Gastrocnemius medialis (tissue), 4 donors: ENCODE measurements at places on chromosomes 3 and 15.

DNA sequence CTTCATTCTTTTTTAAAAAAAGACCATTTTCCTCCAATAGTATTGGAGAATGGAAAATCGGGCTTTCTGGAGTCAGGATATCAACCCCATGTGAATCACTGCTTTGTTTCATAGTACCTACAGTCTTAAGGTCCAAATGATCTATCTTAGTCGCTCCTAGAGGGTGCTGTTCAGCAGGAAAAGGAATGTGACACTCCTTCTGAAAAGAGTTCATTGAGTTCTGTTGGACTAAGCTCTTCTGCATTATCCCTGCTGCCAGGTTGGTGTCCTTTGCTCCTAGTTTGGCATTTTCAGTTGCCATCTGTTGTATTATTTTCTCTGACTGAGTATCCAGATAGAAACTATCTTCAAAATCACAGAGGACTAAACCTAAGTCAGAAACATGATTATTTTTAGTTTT, 57.2 kb downstream of the POLQ start:
- no peak for DNase-seq
- H3K27me3 ChIP-seq = no peaks in the 10 kb centered on the region
- H3K4me3 ChIP-seq = no peak overlapping the region

- DNase-seq = no peak
- H3K4me1 ChIP-seq = peaks cover 4% of the 10 kb centered on the region
- no peak overlapping the region for H3K4me3 ChIP-seq
- peaks cover 63% of the 10 kb centered on the region for H3K36me3 ChIP-seq
Measured at GRCh38 chr3:185629554-185630181, 43.6 kb downstream of the SENP2 start.

DNA sequence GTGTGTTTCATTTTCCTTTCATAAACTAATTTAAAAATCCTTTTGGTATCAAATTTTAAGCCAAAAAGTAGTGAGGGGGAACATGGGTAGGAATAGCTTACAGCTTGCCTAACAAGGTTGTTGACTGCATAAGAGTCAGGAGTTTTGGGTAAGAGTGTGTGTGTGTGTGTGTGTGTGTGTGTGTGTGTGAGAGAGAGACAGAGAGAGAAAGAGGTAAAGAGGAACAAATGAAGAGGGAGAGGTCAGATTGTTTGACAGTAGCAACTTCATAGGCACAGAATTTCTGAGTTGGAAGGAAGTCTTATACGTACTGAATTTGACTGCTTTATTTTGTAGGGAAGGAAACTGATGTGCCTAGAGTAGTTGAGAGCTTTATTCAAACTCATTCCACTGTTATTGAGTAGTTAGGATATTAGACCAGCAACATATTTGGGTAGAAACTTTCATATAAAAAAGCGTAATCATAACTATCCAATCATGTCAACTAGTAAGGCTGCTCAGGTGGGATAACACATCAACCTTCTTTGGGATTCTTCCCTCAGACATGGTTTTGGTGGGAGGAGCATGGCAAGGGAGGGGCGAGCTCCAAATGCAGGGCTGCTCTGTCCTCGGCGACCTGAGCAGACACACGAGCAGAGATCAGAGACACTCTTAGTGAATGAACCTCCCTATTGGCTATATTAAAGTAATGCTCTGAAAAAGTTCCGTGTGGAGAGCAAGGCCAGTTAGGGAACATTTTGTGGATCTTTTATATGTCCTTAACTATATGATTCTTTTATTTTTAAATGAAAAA, 86.4 kb downstream of the LPP start:
- no peaks in the 10 kb centered on the region for H3K27me3 ChIP-seq
- H3K4me3 ChIP-seq = no peak overlapping the region
- no peaks in the 10 kb centered on the region for H3K36me3 ChIP-seq
- peak; percentile 47 for DNase-seq
- peaks cover 36% of the 10 kb centered on the region for H3K4me1 ChIP-seq
- H3K27ac ChIP-seq = peak overlapping the region; percentile 86

DNA sequence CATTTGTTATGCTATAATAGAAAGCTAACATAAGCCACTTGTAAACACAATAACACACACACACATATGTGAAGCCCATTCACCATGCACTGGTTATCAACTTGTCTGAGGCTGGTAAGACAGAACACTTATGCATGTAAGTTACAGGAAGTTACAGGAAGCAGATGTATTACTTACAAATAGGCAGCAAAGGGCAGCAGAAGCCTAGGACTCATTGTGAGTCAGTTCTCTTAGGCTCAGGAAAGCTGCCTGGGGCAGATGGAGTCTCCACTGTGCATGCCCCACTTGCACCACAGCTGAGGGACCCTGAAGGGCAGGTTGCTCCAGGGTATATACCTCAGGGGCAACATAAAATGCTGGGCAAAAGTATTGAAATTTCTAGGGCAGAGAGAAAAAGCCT, 748.8 kb upstream of the CCDC54 start:
- no peak overlapping the region for H3K27ac ChIP-seq
- no peaks in the 10 kb centered on the region for H3K4me1 ChIP-seq
- DNase-seq = no peak

- H3K4me3 ChIP-seq = no peak overlapping the region
- H3K27ac ChIP-seq = no peak overlapping the region
- H3K4me1 ChIP-seq = peaks cover 30% of the 10 kb centered on the region
- no peaks in the 10 kb centered on the region for H3K27me3 ChIP-seq
Measured at GRCh38 chr15:75641603-75642002, 1.6 kb upstream of the IMP3 start.

- peaks cover 5% of the 10 kb centered on the region for H3K4me1 ChIP-seq
- peak; percentile 38 for DNase-seq
- no peaks in the 10 kb centered on the region for H3K36me3 ChIP-seq
- no peaks in the 10 kb centered on the region for H3K27me3 ChIP-seq
- peak overlapping the region; percentile 87 for H3K27ac ChIP-seq
Measured at GRCh38 chr15:65303687-65304380, 643 bp upstream of the RNU5B-1 start.

DNA sequence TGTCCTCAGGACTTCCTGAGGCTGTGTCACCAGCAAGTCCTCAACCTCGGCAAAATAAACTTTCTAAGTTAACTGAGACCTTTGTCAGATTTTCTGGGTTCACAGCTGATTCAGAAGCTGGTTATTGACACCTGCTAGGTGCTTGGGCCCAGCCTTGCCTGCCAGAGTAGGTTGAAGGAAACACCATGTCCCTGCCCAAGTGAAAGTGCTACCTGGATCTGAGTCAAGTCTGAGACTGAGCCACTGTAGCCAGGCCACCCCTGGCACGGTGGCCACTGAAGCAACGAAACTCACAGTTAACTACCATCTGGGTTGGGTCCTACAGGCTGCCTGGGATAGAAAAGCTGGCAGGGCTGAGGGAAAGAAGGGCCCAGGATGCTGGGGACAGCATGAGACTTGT, 8.2 kb downstream of the HYAL2 start:
- no peak for DNase-seq
- peaks cover 20% of the 10 kb centered on the region for H3K36me3 ChIP-seq
- H3K27me3 ChIP-seq = no peaks in the 10 kb centered on the region

DNA sequence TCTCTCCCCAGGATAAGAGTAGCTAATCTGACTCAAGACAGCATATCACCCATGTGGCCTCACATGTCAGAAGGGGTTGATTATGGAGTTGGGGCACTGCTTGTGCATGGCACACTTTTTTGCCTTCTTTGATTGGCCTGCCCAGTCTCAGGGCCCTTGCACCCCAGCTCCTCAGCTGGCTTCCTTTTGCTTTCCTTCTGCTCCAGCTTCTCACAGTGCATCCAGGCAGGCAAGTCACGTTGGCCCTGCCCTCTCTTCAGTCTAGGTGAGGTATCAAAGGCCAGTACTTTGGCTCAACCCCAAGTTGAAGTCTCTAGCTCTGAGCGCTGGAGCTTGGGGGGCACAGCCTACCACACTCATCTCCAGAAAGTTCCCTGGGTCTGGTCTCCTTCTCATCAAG, 42.2 kb downstream of the NGRN start:
- H3K27ac ChIP-seq = no peak overlapping the region
- no peaks in the 10 kb centered on the region for H3K4me1 ChIP-seq
- no peak overlapping the region for H3K4me3 ChIP-seq
- H3K27me3 ChIP-seq = no peaks in the 10 kb centered on the region
- DNase-seq = no peak
